Vagina (tissue), 2 donors: ENCODE measurements at places on chromosomes 13 and 19.

- DNase-seq, result no peak
Observed at GRCh38 chr13:110677731-110678545, 28.0 kb downstream of the CARS2 start.

GRCh38 chr19:15555759-15556633 lies 47.7 kb downstream of the CYP4F22 start:
- DNase-seq, result no peak

- DNase-seq, result no peak
Observed at GRCh38 chr13:76597868-76598267, 288.3 kb downstream of the KCTD12 start.

GRCh38 chr19:6458695-6459261 lies 814 bp downstream of the SLC25A23 start:
- no peak for DNase-seq

GRCh38 chr19:18096258-18096657 lies 1.3 kb upstream of the MAST3 start:
- DNase-seq, result no peak

DNA sequence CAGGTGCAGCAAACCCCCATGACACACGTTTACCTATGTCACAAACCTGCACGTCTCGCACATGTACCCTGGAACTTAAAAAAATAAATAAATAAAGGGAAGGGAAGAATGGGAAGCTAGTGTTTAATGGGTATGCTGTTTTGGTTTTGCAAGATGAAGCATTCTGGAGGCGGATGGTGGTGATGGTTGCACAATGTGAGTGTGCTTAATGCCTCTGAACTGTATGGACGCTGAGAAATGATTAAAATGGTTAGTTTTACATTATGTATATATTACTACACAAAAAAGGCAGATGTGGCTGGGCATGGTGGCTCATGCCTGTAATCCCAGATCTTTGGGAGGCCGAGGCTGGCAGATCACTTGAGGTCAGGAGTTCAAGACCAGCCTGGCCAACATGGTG lies 17.8 kb downstream of the NFILZ start:
- DNase-seq, result no peak

DNA sequence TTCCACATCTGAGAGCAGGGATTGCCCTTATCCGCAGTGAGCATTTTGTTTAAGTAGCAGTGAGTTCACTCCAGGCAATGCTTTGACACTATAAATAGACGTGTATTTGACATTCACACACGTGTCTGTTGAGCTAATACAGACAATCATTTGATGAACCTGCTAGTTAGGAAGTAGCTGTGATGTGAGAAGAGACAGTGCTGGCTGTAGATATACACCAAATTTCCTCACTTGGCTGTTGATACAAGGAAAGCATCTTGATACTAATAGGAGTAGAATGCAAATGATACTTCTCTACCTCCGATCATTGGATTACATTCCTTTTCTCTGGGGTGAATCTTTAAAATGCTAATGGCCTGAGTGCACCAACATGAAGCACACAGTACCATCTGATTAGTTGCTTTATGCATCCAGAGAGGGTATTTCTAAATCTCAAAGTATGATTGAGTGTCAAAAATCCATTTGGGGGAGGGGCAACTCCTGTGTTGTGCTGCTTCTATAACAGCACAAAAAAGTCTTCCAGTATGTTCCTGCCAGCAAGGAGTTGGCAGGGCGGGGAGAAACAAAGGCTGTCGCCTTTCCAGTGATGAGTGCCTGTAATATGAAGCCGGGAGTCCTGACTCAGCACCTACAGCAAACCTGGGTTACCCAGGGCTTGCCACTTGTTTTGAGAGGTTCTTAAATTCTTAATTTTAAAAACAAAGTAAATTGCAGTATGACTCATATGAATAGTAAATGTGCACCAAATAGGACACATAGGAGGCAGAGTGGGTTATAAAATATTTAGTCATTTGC lies 7.0 kb downstream of the CUL4A start:
- no peak for DNase-seq

- DNase-seq, result no peak
Observed at GRCh38 chr19:17775991-17776803, 18.7 kb upstream of the B3GNT3 start.

- no peak for DNase-seq
Observed at GRCh38 chr19:19619181-19619848, 828 bp upstream of the PBX4 start.

DNA sequence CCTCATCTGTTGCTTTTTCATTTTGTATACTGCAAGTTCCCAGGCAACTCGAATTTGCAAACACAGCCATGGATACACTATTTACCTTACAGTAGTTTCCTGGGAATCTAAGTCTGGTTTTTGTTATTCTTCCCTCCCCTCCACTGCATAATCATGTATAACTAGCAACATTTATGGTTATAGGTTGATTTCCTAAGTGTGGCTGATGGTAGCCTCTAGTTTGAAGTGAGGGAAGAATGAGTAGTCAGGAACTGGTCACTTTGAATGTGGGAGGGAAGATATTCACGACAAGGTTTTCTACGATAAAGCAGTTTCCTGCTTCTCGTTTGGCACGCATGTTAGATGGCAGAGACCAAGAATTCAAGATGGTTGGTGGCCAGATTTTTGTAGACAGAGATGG lies at the start of gene KCNRG:
Gene KCNRG, plus strand, starts transcription at position 187 of the 400 bp plus-strand sequence. Its CDS starts 50 bp downstream, at position 237.
- no peak for DNase-seq

GRCh38 chr19:50793558-50794065 lies 3.4 kb downstream of the ACP4 start:
- DNase-seq, result no peak

DNA sequence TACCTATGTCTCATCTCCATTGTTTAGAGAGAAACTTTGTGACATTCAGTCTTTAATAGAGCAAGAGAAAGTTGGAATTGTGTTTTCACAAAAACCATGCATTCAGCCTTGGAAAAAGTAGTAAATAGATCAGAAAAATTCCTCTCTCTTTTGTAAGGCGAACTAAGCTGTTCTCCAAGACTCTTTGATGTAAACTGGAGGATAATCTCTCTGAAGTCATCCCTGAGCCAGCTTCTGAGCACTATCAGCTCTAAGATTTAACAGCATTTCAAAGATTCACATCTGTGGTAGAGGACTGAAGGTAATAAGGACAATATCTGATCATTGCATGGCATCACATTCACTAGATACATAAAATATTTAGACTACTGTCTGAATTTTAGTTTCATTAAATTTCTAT lies 904.6 kb upstream of the ATXN8OS start:
- no peak for DNase-seq

- DNase-seq, result no peak
Observed at GRCh38 chr13:49099513-49099877, 120.6 kb upstream of the MLNR start.

DNA sequence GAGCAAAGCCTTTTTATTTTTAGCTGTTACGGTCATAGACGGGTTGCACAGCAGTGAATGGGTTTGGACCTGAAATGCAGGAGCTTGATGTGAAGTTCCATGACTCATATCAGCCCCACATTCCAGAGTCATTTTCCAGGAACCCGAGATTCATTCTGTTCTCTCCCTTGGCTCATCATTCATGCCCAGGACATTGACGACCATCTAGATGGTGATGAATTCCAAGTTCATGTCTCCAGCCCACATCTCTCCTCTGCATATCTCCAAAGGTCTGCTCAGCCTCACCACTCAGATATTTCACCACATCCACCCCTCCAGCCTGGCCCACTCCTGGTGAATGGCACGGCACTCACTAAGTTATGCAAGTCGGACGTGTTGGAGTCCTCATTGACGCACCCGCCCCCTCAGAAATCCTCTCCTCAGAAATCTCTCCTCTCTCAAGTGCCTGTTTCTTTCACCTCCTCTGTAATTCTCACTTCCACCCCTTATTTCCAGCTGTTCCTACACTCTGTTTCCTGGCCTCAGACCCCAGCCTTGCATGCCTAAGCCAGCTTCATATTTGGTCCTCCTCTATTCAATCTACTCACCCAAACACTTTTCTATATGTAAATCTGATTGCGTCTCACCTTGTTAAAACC lies 83.1 kb downstream of the ALOX5AP start:
- DNase-seq, result no peak

DNA sequence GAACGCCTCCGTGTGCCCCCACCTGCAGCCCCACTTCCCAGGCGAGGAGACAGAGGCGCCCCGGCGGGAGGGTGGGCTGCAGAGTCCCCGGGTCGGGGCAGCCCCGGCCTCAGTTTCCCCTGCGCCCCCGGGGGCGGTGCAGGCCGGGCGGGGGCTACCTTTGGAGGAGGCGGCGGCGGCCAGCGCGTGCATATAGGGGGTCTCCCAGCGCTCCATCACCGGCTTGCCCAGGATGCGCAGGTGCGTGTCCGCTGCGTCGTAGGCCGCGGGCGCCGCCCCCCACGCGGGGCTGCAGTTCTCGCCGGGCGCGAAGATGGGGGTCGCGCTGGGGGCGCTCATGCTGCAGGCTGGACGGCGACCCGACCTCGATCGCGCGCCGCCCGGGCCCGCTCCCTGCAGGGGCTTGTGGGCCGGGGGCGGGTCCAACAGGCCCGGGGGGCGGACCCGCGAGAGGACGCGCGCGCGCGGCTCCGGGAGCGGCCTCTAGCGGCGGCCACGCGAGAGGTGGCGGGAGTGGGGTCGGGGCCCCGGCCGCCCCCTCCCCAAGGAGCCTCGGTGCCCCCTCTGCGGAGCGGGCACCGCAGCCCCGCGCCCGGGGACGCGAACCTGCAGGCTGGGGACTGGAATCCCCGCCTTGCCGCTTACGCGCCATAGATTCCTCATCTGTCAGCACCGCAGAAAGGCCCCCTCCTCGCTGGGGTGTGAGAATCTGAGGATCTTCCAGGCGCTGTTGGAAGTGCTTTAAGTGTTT lies at the start of gene GAMT:
Gene GAMT, minus strand, starts transcription at position 405 of the 751 bp plus-strand sequence. Its CDS starts 66 bp downstream, at position 339.
- no peak for DNase-seq

DNA sequence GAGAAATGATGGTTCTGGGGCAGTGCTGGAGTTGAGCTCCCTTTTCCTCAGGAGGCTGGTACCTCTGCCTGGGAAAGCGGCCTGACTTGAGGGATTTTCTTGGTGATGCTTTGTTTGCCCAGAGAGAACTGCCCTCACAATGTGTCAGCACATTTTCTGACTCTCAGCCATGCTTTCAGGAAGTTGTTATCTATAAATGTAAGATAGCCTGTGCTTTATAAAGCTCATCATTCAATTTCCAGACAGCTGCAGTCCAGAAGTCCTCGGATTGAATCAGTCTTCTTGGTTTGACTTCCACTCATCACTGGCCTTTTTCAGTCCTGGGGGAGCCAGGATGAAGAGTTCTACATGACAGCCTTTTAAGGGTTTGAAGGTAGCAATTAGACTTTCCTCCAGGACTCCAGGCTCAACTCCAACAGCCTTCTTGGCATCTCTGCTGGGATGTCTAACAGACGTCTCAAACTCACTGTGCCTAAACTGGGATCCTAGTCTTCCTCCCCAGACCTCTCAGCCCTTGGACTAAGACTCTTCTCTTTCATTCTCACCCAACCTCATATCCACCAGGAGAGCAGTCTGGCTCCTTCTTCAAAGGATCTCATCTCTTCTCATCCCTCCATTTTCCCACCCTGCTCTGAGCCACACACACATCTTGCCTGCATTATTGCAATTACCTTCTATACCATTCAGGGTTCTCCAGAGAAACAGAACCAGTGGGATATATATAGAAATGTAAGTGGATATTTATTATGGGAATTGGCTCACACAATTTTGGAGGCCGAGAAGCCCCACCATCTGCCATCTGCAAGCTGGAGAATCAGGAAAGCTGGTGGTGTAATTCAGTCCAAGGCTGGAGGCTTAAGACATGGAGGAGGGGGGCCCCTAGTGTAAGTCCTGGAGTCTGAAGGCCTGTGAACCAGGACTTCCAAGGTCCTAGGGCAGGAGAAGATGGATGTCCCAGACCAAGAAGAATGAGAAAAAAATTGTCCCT lies 13.1 kb downstream of the ERICH6B start:
- no peak for DNase-seq

DNA sequence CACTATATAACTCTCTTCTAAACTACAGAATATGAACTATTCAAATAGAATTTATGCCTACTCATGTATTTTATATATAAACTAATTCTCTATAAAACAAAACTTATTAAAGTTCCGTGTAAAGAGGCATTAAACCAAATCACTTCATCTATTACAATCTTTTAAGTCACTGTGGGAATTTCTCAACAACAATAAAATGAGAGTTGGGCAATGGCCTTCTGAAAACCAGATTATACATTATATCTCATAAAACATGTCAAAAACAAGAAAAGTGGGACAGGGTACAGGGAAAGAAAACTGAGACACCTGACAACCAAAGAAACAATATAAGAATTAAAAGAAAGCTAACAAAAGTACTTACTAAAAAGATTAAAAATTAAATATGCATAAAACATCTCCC lies 145.2 kb downstream of the DIAPH3 start:
- no peak for DNase-seq

DNA sequence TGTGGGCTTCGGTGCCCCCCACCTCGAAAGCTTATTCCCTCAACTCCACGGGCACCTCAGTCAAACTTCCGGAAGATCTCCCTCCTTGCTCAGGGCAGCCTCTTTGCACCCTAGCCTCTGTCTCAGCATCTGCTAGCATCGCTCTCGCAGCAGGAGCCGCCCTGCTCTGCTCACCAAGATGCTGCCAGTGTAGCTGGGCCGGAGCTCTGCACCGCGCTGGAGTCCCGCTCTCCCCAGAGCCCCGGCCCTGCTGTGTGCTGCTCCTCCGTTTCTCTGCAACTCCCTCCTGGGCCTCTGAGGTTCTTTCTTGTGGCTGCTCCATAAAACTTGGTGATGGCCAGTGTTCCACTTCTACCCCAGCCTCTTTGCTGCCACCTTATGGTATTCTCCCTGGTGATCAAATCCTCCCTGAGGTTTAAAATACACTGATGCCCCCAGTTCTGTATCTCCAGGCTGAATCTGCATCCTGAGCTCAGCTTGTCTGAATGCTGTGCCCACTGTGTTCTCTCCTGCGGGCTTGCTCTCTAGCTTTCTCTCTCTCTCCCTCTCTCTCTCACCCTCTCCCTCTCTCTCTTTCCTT lies 198.0 kb downstream of the UQCRFS1 start:
- no peak for DNase-seq

DNA sequence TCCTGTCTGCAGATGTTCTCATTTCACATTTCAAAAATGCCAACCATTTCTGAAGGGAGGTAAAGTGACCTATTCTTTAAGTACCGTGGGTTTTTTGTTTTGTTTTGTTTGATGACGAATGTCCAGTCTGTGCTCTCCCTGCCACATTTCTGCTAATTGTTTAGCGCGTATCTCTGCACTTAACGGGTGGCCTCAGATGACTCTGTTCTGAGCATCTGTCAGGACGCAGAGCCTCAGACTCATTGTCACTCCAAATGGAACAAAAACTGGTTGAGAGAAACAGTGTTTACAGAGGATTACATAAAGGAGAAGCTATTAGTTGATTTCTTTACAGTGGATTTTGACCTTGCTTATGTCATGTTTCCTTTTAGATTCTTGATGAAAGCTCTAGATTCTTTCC lies 23.7 kb downstream of the TPP2 start:
- DNase-seq, result no peak

DNA sequence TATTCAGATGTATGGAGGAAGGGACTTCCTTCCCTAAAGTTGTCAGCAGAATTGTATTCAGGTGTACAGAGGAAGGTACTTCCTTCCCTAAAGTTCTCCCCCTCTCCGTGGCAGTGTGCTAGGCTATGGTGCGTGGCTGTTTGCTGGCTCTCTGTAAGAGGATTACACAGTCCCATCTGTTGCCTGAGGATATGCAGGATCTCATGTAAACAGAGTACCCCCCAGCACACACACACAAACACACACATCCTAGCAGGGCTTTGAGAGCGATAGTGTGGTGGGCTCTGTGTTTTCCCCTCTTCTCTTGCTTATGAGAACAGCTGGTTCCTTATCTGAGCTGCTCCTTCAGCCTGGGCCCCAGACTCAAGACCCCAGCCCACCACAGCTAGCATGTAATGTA lies 10.3 kb downstream of the NEK5 start:
- no peak for DNase-seq

- no peak for DNase-seq
Observed at GRCh38 chr13:75368167-75368566, 113.8 kb downstream of the TBC1D4 start.
